Activated T-helper 1 cell treated with anti-CD3 and anti-CD28 coated beads, Interleukin-2, amount 50 U/mL, for 16 hours (primary cell): ENCODE measurements at places on chromosomes 7 and 10.

- no peak for DNase-seq
These were observed 137.2 kb upstream of the IGFBP3 start for GRCh38 chr7:46058086-46058823.

- no peak for DNase-seq
These were observed 55.3 kb upstream of the KAT6B start for GRCh38 chr10:74771054-74771453.

DNA sequence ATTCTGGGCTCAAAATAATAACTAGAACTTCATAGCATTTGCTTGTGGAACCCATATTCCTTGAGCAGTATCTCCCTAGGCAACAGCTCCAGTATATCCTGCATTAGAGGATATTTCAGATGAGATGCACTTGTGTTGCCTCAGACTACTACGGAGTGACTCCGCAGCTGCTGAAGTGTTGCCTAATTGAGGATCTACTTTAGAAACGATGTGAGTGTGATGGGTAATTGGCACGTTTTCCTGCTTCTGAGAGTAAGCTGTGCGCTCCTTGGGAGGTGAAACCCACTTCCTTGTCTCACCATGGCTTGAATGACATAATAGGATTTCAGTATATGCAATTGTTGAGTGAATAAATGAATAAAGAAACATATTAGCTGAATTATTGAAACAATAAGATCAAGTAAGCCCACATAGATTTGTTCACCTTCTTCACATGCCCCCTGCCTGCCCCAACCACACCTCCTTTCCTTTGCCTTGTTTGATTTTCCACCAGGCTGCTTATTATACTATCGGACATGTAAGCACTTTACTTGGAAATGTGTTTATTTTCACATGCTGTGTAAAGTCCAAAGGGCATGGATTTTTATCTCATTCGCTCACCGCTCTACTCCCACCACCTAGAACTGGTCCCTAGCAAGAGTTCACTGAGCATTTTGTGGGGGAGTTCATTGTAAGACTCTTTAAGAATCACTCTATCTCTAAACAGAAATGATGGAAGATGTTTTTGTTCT, 303.8 kb downstream of the KCNMA1 start:
- no peak for DNase-seq

DNA sequence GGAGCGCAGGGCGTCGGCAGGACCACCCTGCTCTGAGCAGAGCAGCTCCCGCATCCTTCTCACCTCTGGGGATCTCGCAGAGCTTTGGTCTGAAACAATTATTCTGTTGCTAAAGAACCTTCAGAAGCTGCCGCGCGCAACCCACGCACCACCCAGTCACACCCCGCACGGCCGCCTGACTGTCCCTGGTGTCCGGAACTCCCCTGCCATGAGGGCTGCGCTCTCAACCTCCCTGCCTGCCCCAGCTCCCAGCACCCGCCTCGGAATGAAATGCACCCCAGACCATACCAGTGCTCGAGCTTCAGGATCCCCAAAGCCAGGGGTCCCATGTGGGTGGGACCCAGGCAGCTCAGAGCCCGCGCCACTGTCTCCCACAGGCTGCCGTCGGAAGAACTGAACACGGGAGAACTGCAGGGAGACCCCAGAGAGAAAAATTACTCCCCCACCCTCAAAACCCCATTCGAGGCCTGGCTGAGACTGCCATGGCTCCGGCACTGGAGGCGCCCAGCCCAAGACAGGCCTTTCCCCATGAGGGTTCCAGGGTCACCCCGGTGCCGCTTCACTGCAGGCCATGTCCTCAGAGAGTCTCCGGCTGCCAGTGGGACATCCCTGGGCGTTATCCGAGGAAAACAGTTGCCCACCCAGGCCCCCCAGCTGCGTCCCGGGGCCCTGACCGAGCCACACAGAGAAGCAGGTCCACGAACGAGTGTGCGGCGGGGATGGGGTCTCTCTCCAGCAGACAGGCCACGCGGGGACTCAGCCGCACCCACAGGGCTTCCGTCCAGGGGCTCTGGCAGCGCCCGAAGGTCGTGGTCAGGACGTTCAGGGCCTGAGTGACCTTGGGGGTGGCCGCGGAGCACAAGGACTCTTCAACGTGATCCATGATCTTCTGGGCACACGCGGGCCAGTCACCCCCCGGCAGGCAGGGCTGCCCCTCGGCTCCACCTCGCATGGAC, 12.1 kb downstream of the BRAT1 start:
- DNase-seq, result no peak
